Right hindlimb (tissue), 1 donor: ENCODE measurements at places on chromosomes 2 and 18.

GRCh38 chr2:55111570-55112228 lies 61.4 kb upstream of the RTN4 start:
- peak; percentile 68 for DNase-seq

- DNase-seq: no peak
These were observed 857 bp upstream of the INHBB start for GRCh38 chr2:120344976-120345581.

GRCh38 chr2:166297951-166298350 lies 77.8 kb downstream of the SCN9A start:
- DNase-seq: peak; percentile 18

GRCh38 chr2:218516614-218517013 lies 51.5 kb downstream of the USP37 start:
- DNase-seq: no peak

GRCh38 chr18:30709595-30709994 lies 332.9 kb downstream of the DSC3 start:
- DNase-seq: no peak

- no peak for DNase-seq
These were observed 179.6 kb downstream of the SATB2 start for GRCh38 chr2:199278099-199278498.
